SHP77 (cell line): ENCODE measurements at places on chromosomes 13 and 19.

- no peak for DNase-seq
Observed at GRCh38 chr19:2726904-2727639, 5.9 kb upstream of the DIRAS1 start.

GRCh38 chr13:95437561-95437960 lies 115.0 kb upstream of the CLDN10 start:
- no peak for DNase-seq

GRCh38 chr13:49300739-49301589 lies 53.2 kb downstream of the CDADC1 start:
- peak; percentile 65 for DNase-seq

GRCh38 chr19:48842789-48843162 lies 6.5 kb upstream of the HSD17B14 start:
- DNase-seq, result peak; percentile 38

GRCh38 chr19:19300613-19301012 lies 19.7 kb downstream of the SUGP1 start:
- no peak for DNase-seq

DNA sequence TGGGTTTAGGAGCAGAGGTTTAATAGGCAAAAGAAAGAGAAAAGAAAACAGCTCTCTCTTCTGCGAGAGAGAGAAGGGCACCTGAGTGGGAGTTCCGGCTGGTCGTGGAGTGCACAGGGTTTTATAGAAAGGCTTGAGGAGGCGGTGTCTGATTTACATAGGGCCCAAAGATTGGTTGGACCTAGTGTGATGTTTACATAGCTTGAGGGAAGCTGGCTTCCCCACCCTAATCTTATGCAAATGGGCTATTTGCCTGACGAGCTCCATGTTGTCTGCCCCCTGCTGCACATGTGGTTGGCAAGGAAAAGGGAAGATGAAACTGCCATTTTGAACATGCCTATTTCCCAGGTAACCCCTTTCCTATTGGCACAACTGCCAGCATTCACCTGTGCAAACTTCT lies 21.5 kb upstream of the MEDAG start:
- DNase-seq, result no peak

- DNase-seq, result no peak
Observed at GRCh38 chr19:43768273-43769050, 12.3 kb downstream of the KCNN4 start.
